Cerebellum (tissue), 4 donors: ENCODE measurements at places on chromosomes 4 and X. TPM values are rescaled to one million over a fixed set of nuclear protein-coding genes. Genes with fewer than 3 reads are reported as not detected.

DNA sequence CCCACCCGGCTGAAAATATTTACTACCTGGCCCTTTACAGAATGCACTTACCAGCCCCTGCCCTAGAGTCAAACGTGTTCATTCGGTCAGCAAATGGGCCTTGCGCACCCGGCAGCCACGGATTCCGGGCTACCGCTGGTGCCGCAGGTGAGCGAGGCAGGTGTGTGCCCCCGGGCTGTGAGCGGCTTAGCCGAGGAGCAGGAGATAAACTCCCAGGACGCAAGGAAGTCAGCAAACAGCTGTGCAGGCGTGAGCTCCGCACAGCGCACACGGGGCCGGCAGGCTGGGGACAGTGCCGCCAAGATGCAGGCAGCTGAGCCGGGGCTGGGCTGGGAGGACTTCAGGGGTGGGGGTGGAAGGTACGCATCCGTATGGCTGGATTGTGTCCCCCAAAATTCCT, 211.2 kb upstream of the PSAPL1 start:
- no peak for DNase-seq

The NPY2R gene
- total RNA-seq: 0.91 TPM

The EPHA5 gene
- total RNA-seq: 93.4 TPM

- peak; percentile 5 for DNase-seq
Observed at GRCh38 chrX:118225711-118226428, 109.3 kb upstream of the KLHL13 start.

GRCh38 chr4:1049591-1049905, 38.1 kb downstream of the FGFRL1 start:
- DNase-seq: no peak

DNA sequence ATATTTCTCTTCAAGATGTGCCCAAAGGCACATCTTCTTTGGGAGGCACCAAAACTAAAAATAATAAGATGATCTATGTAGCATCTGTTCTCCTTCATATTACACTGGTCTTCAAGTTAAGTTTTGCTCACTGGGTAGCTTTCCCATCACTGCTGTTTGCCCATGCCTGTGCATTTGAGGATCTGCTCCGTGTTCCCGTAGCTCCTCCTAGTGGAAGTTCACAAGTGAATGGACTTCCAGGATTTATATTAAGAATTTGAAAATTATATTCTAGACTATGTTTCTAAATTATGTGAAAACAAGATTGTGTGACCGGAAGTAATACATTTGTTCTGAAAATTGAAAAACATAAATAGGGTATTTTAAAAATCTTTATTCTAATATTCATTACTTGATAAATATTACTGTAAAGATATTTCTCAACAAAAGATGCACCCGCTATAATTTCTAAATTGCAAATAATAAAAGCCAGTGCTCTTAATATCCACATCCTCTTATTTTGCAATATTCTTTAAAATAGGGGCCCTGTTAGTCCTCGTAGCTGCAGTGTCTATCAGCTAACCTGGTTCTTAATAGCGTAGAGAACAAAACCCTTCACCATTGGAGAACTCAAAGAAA, 147.7 kb downstream of the RBM46 start:
- DNase-seq: no peak

DNA sequence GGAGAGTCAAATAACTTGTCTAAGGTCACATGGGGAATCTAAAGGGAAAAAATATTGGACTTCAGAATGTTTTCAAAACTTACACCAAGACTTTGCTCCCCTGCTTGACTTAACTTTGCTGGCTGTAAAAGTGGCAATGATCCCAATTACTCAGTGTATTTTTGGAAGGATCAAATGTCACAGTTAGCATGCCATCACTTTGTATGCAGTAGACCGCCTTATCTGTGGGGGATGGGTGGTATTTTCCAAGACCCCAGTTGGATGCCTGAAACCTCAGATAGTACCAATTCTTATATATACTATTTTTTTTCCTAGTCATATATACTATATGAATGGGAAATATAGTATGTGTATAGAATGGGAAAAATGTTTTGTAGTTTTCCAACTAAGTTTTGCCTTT, 53.4 kb downstream of the COL4A6 start:
- no peak for DNase-seq

DNA sequence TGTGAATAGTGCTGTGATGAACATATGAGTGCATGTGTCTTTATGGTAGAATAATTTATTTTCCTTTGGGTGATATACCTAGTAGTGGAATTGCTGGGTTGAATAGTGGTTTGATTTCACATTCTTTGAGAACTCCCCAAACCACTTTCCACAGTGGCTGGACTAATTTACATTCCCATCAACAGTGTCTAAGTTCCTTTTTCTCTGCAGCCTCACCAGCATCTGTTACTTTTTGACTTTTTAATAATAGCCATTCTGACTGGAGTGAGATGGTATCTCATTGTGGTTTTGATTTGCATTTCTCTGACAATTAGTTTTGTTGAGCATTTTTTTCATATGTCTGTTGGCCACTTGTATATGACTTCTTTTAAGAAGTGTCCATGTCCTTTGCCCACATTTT, 29.1 kb downstream of the JADE3 start:
- no peak for DNase-seq

DNA sequence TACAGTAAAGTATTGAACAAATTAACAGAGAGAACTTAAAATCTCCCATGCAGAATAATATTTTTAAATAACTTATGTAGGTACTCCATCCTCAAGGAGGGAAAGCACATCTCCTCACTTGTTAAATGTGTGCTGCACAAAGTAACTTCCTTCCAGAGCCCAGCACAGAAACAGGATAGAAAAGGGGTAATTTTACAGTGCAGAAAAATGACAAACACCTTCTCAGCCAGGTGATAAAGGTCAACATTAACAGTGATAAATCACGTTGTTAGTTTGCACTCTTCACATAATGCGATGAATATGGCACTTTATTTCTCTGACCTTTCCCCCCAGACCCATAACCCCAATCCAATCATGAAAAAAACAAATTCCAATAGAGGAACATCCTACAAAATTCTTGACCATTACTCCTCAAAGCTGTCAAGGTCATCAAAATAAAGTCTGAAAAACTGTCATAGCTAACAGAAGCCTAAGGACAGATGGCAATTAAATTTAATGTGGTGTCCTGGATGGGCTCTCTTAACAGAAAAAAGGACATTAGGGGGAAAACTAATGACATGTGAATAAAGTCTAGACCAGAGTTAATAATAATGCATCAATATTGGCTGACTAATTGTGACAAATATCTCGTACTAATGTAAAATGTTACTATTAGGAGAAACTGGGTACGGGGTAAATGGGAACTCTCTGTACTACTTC, 547.4 kb upstream of the AGA start:
- DNase-seq: no peak

The LGI2 gene
- 5.5 TPM for total RNA-seq

DNA sequence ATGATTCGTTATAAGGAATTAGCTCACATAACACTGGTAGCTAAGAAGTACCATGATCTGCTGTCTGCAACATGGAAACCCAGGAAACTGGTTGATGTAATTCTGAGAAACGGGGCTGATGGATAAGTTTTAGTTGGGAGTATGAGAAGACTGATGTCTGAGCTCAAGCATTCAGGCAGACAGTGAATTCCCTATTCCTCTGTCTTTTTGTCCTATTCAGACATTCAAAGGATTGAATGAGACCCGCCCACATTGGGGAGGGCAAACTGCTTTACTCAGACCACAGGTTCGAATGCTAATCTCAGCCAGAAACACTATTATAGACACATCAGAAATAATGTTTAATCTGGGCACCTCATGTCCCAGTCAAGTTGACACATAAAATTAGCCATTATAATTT, 515.5 kb downstream of the STPG2 start:
- no peak for DNase-seq

DNA sequence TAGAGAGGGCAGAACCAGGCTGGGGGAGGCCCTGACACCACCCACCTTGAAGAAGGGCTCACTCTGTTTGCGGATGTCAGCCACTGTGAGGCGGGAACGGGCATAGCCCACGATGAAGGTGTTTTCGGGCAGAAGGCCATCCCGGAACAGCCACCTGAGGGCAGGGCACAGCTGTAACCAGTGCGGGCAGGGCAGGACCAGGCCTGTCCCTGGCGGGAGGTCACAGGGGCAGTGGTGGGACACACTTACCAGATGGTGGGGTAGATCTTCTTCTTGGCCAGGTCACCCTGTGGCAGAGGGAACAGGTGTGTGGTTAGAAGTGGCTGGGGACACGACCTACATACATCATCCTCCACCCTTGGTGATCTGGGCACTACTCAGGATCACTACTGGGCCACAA, 10.8 kb downstream of the G6PD start:
- DNase-seq: no peak

DNA sequence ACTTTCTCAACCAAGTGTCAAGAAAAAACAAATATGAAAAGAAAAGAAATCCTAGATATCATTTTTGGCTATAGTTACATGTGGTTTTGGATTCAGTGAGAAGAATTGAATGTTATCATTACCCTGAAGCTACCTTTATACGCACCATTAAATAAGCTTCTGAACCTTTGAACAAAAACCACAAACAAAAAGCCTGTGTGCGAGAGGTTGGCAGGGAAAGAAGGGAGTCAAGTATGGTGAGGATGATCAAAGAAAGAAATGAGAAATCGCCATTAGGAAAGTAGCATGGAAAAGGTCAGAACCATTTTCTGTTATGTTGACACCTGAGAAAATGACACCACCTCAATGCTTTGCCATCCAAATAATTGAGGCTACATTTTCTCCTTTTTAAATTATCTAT, 1.2 kb upstream of the SLC7A11 start:
- DNase-seq: no peak

DNA sequence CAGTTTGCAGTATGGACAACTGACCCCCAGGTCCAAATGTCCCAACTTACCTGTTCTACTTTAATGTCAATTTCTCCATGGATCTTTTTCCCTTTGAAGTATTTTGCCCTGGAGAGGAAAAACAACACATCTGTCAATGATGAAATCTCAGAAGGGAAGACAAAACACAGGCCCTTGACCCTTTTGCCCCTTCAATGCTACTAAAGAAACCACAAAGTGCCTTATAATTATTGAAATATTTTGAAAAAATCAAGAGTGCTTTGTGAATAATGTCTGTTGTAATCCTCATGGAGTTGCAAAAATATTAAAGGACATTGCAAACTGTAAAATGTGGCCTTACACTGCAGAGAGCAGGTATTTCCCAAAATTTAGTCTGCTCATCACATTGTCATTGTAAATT, 12.6 kb downstream of the SYN1 start:
- no peak for DNase-seq

- no peak for DNase-seq
Observed at GRCh38 chr4:6465955-6466354, 6.5 kb downstream of the PPP2R2C start.

DNA sequence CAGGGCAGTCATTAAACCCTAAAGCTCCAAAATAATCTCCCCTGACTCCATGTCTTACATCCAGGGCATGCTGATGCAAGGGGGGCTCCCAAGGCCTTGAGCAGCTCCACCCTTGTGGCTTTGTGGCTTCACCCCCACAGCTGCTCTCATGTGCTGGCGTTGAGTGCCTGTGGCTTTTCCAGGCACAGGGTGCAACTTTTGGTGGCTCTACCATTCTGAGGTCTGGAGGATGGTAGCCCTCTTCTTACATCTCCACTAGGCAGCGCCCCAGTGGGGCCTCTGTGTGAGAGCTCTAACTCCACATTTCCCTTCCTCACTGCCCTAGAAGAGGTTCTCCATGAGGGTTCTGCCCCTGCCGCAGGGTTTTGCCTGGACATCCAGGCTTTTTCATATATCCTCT, 35.1 kb downstream of the CFAP299 start:
- DNase-seq: no peak

The BGN gene
- total RNA-seq: 7.9 TPM

The SATL1 gene
- 2.6 TPM for total RNA-seq

- no peak for DNase-seq
Observed at GRCh38 chr4:80103629-80104028, 30.6 kb upstream of the ANTXR2 start.

DNA sequence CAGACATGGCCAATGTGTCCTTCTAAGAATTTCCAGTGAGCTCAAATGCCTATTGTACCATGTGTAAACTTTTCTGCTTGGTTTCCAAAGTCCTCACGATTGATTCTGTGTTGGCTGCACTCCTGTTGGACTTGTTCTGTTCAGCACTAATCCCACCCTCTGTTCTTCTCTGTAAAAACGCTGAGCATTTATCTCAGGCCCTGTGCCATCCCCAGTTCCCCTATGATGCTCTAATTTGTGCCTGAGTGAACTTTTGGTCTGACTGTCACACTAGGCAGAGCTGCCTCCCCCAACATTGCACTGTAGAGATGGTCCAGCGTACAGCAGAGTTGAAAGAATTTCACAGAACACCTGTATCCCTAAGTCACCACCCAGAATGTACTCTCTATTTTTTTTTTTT, 76.1 kb upstream of the STS start:
- DNase-seq: no peak

- DNase-seq: no peak
Observed at GRCh38 chrX:55919367-55920221, 202.0 kb downstream of the RRAGB start.

The CHRDL1 gene
- total RNA-seq: 24.4 TPM

- no peak for DNase-seq
Observed at GRCh38 chrX:49129427-49129826, 5.9 kb upstream of the GPKOW start.

DNA sequence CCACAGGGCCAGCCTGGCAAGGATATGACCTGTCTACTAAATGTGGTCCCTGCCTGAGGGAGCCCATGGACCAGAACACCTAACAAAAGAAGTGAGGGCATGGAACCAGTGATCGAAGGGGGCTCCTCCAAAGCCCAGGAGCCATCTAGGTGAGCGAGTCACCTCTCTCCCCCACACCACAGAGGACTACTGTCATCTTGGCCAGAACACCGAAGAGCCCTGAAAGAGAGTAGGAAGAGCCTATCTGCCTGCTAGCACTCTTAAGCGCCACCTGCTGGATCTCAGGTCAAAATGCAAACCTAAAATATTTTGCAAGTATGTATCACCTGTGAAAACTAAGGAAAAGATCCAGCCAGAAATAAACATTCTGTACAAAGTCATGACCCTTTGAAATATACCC, 137.9 kb upstream of the ZXDB start:
- DNase-seq: peak; percentile 2

The TLR3 gene
- 1.00 TPM for total RNA-seq

The UGT2B7 gene
- total RNA-seq: not detected

DNA sequence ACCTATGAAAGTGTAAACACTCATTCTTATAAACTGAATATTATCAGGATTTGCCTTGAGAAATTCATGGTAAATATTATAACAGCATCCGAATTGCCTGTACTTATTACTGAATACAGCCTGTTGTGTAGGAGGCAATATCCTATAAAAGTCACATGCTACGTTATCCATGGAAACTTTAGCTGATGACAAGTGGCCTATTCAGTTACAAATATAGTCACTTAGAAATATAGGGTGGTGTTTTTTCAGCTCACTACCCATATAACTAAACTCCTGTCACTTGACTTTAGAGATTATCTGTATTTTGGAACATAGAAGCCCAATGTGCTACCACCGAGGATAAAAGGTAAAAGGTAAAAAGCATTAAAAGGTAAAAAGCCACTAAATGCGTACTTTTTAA, 493.4 kb downstream of the INPP4B start:
- no peak for DNase-seq

The ATP11C gene
- 42.3 TPM for total RNA-seq
